ENCODE measurements at places on chromosomes 12 and 14.

DNA sequence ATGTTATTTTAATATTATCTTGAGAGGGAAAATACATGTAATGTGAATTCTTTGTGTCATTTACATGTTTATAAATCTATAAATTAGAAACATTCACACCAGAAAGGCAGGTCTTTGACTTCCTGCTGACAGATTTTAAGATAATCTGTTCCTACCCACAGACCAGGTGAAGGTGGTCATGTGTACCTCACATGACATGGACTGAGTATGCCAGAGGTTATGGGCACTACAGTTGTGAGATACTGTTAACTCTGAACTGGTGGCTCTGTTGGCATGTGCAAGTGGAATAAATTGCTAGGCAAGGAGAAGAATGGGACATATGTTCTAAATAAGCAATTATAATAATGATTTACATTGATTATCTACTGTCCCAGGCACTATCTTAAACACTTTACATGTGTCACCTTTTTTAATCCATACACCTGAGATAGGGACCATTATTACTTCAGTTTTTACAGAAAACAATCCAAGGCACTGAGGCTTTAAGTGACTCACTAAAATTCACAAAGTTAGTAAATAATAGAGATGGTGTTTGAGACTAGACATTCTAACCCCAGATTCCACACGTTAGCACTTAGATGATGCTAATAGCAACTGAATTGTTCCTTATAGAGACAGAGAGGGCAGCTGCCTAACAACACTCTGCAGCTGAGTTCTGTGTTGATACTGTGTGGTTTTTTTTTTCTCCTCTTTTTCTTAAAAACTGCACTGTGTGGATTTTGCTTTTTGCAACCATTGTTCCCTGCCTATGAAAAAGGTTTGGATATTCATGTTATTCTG, 23.8 kb downstream of the SLC16A7 start:
- DNase-seq = no peak

- no peak for DNase-seq
Observed at GRCh38 chr12:20507056-20507455, 138.7 kb downstream of the PDE3A start.

GRCh38 chr12:10211101-10211939, 1.4 kb upstream of the GABARAPL1 start:
- no peak for DNase-seq

DNA sequence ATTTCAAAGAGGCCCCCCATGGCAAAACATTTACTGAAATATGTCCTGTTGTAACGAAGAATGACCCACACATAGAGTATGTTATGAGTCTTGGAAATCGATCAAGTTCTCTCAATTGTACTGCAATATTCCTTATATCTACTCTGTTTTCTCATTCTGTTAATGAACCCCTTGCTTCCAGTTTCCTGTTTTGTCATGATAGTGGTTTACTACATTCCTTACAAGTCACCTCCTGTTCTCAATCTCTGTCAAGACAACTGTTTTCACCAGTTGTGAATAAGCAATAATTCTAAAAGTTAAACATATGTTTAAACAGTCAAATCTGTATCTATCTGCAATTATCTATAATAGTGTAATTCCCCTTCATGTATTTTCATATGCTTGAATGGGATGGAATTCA, 16.4 kb upstream of the ARID2 start:
- DNase-seq = peak; percentile 32

- no peak for DNase-seq
Observed at GRCh38 chr14:58797010-58797429, 159.3 kb downstream of the DACT1 start.
